ENCODE measurements at places on chromosomes 13 and 19.

DNA sequence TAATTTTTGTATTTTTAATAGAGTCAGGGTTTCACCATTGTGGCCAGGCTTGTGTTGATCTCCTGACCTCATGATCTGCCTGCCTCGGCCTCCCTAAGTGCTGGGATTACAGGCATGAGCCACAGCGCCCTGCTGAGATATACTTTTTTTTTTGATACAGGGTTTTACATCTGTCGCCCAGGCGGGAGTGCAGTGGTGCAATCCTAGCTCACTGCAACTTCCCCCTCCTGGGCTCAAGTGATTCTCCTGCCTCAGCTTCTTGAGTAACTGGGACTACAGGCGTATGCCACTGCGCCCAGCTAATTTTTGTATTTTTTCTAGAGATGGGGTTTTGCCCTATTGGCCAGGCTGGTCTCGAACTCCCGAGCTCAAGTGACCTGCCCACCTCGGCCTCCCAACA is 2.0 kb downstream of the COLGALT1 start:
- no peak for DNase-seq

DNA sequence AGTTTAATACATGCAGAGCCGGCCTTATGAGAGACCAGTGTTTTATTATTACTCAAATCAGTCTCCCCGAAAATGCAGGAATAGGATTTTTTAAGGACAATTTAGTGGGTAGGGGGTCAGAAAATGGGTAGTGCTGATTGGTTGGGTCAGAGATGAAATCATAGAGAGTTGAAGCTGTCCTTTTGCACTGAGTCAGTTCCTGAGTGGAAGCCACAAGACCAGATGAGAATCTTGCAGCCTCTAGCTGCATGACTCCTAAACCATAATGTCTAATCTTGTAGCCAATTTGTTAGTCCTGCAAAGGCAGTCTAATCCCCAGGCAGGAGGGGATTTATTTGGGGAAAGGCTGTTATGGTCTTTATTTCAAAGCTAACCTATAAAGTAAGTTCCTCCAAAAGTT is 1163.9 kb downstream of the DIAPH3 start:
- DNase-seq, result no peak

DNA sequence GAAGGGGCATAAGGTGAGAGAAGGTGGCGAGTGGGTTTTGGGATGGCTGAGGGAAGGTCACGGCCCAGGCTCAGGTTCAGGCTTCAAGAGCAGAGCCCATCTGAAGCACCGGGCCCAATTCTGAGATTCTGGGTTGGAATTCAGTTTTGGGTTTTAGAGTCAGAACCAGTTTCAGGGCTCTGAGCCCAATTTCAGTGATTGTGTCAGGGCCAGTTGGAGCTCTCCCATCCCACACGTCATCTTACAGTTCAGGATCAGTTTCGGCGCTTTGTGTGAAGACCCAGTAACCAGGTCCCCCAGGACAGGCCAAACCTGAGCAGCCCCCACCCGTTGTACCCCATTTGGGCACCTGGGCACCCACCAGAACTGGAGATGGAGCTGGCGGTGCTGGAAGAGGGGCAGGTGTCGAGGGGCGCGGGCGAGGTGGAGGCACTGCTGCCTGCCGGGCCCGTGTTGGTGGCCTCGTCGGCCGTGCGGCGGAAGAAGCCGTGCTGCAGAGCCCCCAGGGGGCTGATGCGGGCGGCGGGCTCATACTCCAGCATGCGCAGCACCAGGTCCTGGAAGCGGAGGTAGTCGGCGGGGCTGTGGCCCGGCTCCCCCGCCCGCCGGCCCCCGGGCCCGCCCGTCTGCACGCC is 7.5 kb downstream of the DYRK1B start:
- no peak for DNase-seq

DNA sequence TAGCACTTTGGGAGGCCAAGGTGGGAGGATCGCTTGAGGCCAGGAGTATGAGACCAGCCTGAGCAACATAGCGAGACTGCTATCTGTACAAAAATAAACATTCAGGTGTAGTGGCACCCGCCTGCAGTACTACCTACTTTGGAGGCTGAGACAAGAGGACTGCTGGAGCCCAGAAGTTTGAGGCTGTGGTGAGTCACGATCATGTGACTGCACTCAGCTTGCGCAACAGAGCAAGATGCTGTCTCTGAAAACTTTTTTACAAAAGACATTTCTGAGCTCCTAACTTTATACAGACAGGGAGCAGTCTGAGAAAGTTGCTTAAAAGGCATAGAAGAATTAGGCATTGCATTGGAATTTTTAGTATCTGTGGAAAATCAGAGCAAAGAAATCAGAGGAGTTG is 10.4 kb upstream of the TBC1D4 start:
- no peak for DNase-seq

- DNase-seq, result no peak
Measured at GRCh38 chr19:40923934-40924391, 41.9 kb upstream of the CYP2A7 start.

DNA sequence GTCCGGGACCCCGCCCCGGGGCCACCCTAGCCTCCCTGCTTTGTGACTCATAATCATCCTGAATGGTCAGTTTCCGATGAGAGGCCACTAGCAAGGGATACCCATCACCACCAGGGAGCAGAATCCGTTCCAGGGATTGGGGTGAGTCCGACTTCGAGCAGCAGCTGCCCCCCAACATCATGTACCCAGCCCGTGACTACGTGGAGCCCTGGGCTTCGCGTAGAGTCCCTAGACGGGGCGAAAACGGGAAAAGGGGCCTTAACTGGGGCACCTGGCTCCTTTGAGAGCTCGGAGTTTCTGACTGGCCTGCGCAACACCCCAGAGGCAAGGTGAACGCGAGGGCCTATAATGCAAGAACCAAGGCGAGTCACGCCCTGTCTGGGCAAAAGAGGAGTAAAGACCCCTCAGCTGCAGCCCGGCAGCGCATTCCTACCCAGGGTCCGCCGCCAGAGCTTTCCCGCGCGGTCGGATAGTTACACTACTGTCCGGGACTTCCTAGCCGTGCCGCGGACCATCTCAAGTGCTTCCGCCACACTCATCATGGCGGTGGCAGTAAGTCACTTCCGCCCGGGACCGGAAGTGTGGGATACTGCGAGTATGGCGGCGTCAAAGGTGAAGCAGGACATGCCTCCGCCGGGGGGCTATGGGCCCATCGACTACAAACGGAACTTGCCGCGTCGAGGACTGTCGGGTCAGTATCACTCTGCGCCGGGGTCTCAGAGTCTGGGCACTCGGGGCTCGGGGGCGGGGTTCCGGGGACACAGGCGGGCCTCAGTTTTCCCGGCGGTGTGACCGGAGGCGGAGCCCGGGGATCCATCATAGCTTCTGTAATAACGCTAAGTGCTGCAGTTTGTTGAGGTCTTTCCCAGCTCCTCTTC is at the start of gene NDUFA13:
TSS of gene NDUFA13 (plus strand) at position 584 of the 878 bp plus-strand sequence. CDS start at position 598, 14 bp downstream.
- DNase-seq, result peak; percentile 93

DNA sequence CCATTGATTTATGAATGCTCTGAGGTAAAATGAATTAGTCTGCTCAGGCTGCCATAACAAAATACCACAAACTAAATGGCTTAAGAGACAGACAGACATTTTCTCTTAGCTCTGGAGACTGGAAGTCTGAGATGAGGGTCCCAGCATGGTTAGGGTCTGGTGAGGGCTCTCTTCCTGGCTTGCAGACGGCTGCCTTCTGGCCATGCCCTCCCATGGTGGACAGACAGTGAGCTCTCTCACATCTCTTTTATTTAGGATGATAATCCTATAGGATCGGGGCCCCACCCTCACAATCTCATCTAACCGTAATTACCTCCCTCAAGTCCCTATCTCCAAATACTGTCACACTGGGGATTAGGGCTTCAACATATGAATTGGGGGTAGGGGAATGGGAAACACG is 47.1 kb downstream of the HSPH1 start:
- DNase-seq, result no peak

DNA sequence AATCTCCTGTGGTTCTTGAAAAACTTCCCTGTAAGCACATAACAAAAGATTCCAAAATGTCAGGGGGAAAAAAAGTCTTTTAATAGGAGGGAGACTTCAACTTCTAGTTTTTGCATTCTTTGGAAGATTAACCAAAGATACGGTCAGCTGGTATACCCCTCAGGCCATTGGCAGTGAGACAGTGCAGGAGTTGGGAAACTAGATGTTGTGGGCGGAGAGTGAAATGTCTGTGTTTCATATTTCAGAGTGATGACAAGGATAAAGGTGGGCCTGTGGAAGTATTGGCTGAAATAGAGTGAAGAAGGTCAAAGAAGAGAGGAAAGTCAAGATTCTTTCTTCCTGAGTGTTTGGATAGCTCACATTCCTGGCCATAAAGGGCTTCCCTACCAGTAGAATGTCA is 40.8 kb downstream of the CYP2B6 start:
- DNase-seq, result no peak
